Stimulated activated naive B cell treated with anti-CD40 and anti-IgM and Interleukin-4, amounts not matched to agents 10 μg/mL and 1 μg/mL and 100 μg/mL, for 72 hours (primary cell): ENCODE measurements at places on chromosomes 2 and 18.

DNA sequence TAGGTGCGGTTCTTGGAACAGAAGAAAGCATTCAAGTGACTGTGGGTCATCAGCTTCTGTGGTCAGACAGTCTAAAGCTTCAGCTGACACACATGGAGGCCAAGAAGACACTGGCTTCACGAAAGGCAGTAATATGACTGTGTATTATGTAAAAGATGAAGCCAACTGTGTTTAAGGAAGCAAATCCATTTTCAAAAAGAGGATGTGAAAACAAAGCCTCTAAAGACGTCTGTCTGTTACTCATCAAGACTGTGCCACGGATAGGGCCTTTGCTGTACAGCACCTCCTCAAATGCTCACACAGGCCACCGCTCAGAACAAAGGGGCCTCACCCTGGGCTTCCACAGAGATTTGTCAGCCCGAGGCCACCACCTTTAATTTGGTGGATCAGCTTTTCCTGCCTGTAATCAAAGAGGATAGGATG is 21.1 kb upstream of the TMEM163 start:
- peak overlapping the region; percentile 60 for H3K4me3 ChIP-seq
- H3K36me3 ChIP-seq = peaks cover 4% of the 10 kb centered on the region
- peak overlapping the region; percentile 91 for H3K27ac ChIP-seq
- H3K4me1 ChIP-seq = peaks cover 43% of the 10 kb centered on the region

GRCh38 chr2:105739944-105740530 is 4.7 kb upstream of the NCK2 start:
- no peaks in the 10 kb centered on the region for H3K27me3 ChIP-seq
- peaks cover 65% of the 10 kb centered on the region for H3K4me1 ChIP-seq
- H3K27ac ChIP-seq = no peak overlapping the region

- peaks cover 15% of the 10 kb centered on the region for H3K4me1 ChIP-seq
- H3K36me3 ChIP-seq = no peaks in the 10 kb centered on the region
- peaks cover 5% of the 10 kb centered on the region for H3K27me3 ChIP-seq
These were observed 144.1 kb downstream of the CDC42EP3 start for GRCh38 chr2:37527361-37527760.

- H3K36me3 ChIP-seq = peaks cover 16% of the 10 kb centered on the region
- no peak for DNase-seq
- no peak overlapping the region for H3K27ac ChIP-seq
- H3K4me1 ChIP-seq = no peaks in the 10 kb centered on the region
- H3K27me3 ChIP-seq = no peaks in the 10 kb centered on the region
These were observed 204.4 kb downstream of the SRBD1 start for GRCh38 chr2:45406621-45407020.
